ENCODE measurements at places on chromosomes 12 and 14.
A peak's percentile ranks its signal among the peaks of the same experiment; 100 is the strongest.

DNA sequence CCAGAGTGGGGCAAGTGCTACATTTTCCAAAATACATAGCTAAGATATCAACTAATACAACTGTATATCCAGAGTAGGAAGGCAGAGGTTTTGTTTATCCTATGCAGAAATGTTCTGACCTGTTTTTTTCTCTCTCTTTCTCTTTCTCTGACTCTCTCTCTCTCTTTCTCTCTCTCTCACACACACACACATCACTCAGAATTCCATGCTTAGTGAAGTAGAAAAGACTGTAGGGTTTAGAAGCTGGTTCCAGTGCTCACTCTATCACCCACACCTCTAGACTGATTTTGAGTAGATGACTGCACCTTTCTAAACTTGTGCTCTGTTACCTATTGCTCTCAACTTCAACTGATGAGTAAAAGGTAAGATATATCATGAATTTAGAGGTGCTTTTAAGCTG is 356.7 kb downstream of the LRIG3 start:
- no peak for DNase-seq

DNA sequence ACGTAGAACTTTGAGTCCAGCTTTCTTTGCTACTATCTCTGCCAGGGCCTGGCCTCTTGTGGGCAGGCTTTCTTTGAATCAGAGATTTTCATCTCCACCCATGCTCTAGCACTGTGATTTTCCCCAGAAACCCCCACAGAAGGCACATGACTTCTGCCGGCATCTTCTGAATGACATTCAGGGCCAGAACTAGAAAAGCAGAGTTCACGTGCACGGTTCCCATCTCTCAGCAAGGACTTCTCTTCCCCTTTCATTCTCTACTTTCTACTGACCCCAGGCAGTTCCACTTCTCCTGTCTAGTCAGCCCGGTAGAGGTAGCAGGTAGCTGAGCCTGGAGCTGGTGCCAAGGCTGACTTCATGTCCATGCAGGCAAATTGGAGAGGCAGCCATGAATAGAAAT is 26.9 kb downstream of the BATF start:
- no peak for DNase-seq

DNA sequence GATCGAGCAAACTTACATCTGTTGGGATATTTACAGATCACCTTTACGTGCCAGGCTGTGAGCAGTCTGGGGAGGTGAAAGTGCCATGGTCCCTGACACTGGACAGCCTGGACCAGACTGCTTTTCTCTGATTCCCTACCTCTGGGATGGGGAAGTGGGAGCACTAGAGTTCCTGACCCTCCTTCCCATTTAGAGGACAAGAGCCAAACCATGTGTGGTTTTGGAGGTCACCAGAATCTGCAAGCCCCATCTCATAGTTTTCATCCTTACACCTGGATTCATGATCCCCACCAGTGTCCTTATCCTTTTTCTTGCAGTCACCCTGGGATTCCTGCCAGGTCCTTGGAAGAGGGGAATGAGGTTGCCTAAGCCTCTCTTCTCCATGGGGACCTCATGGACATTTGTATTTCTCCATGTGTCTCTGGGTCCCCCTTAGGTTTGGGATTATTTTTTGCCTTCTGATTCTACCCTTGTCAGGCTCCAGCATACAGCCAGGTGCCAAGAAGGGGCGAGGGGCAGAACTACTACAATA is 1.5 kb upstream of the WNT10B start:
- DNase-seq = no peak

DNA sequence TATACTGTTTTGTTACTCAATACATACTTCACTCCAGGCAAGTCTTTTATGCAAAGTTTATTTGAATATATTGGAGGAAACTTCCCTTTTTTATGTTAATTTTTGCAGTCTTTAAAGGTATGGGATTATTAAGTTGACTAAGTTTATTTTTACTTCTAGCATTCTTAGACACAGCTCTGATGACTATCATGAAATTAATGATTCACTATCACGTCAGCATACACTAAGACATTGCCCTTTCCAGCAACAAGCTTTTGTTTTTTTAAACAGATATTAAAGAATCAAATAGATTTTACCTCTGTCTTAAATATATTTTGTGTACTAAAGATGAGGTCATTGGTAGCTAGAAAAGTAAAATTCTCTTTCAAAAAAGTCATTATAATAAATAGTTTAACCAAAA is 52.1 kb downstream of the DERA start:
- DNase-seq = no peak

DNA sequence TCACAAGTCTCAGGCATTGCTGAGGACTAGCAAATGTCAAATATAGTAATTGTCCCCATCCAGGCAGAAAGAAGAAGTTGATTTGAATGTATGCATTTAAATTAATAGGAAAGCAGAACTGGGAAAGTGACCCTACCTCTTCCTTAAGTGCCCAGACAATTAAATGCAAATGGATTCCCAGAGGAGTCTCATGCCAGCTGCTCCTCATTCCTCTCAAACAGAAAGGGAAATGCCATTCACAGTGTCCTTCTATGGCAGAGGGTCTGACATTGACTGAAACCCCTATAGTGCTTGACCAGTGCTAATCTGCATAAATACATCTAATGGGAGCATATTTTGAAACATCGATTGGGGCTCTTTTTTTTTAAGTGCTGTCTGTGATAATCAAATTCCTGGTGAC is 292.4 kb upstream of the SEL1L start:
- DNase-seq = no peak

- DNase-seq = no peak
These were observed 72.9 kb upstream of the SRSF5 start for GRCh38 chr14:69693801-69694729.

DNA sequence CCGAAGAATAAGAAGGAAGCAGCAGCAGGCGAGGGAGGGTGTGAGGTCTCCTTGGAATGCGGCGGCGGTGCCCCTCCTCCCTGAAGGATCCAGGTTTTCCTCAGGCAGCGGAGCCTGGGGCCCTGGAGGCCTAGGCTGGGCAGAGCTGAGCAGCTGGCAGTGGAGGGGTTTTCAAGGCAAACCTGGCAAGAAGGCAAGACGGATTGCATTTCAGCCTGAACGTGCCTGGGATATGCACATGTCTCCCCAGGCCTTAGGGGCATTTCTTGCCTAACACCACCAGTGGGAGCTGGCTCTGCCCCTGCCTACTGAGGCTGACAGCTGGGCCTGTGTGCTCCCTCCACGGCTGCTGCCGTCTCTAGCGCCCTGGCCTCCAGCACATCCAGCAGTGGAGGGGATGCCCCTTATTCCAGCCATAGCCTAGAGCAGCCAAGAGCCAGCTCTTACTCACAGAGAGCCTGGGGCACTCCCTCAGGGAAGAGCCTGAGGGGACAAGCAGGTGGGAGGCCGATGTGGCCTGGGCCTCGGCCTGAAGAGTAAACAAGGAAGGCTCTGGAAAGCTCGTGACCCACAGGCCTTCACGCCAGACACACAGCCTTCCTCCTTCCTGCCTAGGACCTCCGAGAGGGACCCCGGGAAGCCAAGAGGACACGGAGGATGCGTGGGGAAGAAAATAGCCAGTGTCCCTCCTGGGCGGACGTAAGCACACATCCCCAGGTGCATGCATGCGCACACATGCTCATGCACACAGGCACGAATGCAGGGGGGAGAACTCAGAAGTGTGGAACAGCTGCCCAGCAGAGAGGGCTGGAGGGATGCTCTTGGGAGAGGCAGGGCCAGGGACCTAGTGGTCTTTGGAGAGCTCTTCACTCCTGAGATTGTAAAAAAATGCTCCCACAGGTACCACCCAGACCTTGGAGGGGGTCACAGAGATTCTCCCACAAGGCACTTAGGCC is 23.0 kb upstream of the EIF2B2 start:
- DNase-seq = peak; percentile 69

GRCh38 chr12:54020591-54021405 is 7.4 kb upstream of the HOXC6 start:
- no peak for DNase-seq

DNA sequence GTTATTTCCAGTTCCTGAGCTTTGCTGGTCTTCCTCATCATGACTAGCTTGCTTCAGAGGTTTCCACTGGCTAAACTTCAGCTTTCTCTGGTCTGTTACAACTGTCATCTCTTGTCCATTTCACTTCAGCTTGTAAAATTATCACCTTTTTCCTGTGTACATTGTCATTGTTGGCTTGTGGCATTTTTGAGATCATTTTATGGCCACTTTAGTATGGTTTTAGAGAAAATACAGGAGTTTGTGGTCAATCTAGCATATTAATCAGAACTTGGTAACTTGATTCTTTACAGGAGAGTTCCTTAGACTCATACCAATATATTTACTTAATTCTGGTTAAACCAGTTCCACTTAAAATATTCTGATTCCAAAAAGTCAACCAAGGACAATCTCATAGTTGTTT is 235.9 kb upstream of the KITLG start:
- DNase-seq = no peak

DNA sequence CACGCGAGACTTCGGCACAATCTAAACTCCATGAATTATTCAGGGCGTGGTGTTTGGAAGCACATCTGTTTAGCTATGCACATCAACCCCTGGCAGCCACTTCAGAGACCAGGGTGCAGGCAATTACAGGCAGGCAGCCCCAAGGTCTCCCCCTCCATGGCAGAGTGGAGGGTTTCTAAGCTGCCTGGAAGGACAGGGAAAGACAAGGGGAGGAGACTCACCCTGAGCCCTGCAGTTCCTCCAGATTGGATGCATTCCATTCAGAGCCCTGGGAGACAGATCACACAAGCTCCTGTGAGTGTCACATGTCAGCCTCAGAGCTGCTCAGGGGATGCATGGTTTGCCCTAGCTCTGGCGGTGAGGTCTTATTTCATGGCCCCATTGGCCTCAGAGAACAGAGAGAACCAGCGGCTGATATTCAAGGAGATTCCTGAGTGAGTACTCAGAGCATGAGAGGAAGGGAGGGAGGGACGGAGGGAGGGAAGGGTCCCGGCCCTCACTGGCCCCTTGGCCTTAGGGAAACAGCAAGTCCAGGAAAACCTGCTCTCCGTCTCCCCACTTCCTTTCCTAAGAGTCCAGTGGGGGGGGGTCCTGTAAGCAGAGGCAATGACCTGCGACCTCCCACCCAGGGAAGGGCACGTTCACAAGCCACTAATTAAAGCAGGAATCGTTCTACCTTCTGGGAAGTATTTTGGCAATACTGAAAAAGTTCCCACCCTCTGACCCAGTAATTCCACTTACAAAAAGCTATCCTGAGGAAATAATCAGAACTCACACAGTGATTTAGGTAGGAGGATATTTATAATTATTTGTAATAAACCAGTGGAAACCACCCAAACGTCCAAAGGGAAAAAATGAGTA is 55.1 kb downstream of the SSH1 start:
- no peak for DNase-seq

GRCh38 chr14:23102801-23103200 is 2.0 kb downstream of the CIROP start:
- DNase-seq = no peak

DNA sequence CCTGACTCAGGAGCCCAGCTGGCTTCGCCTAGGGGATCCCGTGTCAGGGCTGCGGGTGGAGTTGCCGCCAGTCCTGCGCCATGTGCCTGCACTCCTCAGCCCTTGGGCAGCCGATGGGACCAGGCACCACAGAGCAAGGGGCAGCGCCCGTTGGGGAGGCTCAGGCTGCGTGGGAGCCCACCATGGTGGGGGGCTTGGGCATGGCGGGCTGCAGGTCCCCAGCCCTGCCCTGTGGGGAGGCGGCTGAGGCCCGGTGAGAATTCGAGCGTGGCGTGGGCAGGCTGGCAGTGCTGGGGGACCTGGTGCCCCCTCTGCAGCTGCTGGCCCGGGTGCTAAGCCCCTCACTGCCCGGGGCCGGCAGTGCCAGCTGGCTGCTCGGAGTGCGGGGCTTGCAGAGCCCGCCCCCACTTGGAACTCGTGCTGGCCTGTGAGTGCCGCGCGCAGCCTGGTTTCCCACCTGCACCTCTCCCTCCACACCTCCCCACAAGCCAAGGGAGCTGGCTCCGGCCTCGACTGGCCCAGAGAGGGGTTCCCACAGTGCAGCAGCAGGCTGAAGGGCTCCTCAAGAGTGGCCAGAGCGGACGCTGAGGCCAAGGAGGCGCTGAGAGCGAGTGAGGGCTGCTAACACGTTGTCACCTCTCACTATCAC is 135.1 kb upstream of the SEL1L start:
- no peak for DNase-seq

GRCh38 chr12:95545731-95546490 is 5.4 kb downstream of the USP44 start:
- no peak for DNase-seq

DNA sequence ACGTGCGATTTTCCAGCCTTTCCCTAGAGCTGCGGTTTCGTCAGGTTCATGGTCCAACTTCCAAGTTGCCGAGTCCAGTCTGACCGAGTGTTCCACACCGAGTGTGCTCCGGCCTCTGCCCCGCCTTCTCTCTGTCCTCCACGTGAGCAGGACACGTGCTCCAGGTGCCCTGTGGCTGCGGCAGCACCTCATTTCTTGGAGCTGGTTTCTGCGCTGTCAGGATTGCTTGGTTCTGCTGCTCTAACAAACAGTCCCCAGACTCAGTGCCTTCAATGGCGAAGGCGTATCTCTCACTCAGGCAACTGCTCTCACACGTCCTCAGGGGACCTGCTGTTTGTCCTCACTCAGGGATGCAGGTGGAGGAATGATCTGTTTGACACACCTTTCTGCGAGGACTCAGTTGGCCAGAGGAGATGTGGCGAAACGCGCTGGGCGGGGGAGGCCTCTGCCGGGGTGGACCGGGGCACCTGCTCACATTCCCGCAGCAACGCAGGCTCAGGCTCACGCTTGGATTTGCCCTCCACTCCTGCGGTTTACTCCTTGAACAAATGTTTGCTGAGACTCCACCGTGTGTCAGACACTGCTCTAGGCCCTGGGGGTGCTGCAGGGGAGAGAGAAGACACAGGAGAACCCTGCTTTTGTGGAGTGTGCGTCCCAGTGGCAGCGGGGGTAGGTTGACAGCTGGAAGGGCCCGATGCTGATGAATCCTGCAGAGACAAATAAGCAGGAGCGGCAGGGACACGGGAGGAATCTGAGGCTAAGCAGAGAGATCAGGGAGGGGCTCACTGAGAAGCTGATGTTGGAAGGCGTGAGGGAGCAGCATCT is 63.4 kb upstream of the FBRSL1 start:
- no peak for DNase-seq

DNA sequence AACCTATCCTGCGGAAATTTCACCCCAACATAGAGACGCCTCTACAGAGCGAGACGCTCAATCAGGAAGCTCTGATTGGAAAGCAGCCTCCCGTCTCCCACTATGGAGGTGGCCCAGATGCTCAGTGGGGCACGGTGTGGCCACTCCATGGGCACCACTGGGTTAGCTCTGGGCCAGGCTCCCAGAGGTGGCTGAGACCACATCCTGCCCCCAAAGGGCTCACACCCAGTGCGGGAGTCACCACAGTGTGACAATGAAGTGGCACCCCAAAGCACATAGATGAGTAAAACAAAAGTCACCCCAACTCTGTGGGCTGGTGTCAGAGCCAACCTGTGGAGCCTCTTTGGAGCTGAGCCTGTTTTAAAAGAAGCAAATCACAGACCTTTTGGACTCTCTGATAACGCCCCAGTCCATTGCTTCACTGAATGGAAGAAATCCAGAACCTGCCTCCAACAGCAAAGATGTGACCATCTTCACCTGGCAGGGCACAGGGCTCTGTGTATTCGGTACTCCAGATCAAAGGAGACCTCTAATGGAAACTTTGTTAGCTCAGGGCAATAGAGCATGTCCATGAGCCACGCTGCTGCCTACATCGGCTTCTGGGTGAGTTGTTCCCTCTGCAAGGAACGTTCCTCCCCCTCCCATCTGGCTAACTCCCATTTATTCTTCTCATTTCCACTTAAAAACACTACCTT is 19.6 kb downstream of the CLMN start:
- no peak for DNase-seq

GRCh38 chr12:53588123-53588522 is 38.1 kb downstream of the ATF7 start:
- no peak for DNase-seq
